ENCODE measurements at places on chromosomes 12 and 14. TPM values are rescaled to one million over a fixed set of nuclear protein-coding genes. Genes with fewer than 3 reads are reported as not detected.

- DNase-seq, result no peak
These were observed 315.8 kb downstream of the RGS6 start for GRCh38 chr14:72247896-72248465.

Gene MLEC
- 224 TPM for total RNA-seq

Gene FGD6
- total RNA-seq, result 18.1 TPM

DNA sequence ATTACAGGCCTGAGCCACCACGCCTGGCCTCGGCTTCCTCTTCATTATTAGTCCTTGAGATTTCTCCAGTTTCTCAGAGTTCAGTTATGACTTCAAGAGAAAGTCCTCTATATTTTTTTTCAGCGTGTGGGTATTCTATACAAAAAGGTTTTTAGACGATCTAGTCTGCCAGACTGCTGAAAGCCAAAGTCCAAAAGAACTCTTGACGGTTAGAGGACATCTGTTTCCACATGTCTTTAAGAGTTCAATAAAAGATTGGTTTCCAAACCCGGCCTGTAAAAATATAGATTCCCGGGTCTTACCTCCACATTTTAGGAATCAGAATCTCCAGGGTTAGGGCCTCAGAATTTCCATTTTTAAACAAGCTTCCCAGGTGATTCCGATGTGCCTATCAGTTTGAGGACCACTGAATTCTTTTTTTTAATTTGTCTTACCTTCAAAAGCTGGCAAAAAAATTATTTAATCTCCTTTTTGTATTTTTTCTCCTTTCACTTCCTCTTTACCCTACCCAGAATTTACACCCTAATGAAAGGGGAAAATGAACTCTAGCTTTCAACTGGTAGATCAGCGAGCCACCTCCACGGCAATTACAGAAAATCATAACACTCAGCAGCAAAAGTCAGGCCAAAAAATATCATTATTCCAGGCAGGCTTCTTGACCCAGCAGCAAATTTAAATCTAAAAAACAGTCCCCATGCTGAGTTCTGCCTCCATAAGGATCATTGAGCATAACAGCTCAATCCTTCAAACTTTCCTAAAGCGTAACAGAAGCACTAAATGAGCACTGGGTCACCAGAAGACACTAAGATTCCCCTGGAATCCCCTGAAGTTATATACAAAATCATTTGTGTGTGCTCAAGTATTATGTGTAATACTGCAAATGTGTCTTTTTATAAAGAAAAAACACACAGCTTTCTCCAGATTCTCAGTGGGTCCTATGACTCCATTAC is 8.7 kb downstream of the NT5DC3 start:
- DNase-seq, result no peak

- DNase-seq, result peak; percentile 57
These were observed at the start of gene FKBP11 for GRCh38 chr12:48925304-48926011. FKBP11 (minus strand) TSS chr12:48925492; CDS start chr12:48925428, 64 bp downstream.

Gene GPR65
- total RNA-seq, result 0.32 TPM

- DNase-seq, result peak; percentile 36
These were observed 163.3 kb downstream of the ETV6 start for GRCh38 chr12:11812586-11813437.

DNA sequence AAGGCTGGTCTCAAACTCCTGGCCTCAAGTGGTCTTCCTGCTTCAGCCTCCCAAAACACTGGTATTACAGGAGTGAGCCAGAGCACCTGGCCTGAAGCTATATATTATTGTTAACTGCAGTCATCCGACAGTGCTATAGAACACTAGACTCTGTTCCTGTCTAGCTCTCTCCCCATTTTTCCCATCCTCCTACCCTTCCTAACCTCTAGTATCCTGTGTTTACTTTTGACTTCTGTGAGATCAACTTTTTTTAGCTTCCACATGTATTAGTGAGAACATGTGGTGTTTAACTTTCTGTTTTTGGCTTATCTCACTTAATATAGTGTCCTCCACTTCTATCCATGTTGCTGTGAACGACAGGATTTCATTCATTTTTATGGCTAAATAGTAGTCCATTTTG is 34.7 kb downstream of the TRAF3 start:
- peak; percentile 67 for DNase-seq

DNA sequence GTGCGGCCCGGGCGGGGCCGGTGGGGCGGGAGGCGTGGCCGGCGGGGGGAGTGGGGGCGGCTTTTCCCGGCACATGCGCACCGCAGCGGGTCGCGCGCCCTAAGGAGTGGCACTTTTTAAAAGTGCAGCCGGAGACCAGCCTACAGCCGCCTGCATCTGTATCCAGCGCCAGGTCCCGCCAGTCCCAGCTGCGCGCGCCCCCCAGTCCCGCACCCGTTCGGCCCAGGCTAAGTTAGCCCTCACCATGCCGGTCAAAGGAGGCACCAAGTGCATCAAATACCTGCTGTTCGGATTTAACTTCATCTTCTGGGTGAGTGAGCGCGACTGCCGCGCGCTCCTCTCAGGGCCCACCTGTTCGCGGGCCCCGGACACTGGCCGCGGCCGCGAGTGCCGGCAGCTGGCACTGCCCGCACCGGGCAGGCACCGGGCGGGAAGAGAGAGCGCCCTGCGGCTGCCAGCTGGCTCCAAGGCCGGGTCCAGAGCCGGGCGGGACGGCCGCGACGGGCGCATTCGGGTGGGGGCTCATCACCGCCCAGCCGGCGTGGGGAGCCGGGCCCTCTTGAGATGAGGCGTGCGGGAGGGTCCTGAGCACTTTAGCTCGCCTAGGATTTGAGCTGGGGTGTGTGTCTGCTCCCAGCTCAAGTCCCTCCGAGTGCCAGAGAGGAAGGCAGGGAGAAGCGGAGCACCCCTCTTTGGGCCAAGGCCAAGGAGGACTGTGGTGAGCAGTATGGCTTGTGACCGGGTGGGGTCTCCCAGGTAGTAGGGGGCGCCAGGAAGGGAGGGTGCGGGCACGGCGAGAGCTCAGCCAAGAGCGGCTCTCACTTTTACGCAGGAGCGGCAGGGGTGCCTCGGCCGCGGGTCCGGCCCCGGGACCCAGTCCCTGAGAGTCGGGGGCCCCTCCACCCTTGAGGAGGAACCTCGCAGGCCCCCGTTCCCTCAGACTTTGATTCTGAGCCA is at the start of gene CD9:
TSS of gene CD9 (plus strand) at position 145 of the 957 bp plus-strand sequence. CDS start at position 245, 100 bp downstream.
- DNase-seq, result peak; percentile 56

DNA sequence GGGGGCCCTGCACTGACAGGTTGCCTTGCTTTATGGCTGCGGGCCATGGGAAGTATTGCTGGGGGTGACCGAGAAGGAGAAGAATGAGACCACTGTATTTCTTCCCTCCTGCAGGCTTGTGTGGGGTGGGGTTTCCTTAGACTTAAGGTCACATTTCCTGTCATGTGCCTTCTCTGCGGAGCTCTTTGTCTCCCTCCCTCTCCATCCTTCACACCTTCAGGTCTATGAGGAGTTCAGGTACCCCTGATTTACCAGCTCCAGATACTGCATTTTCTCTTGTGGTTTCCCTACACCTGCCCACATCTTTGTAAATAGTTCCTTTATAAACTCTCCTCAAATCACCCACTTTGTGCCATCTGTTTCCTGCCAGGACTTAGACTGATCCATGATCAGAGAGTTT is 3.6 kb downstream of the FNTB start:
- DNase-seq, result no peak

Gene CCDC85C
- 7.4 TPM for total RNA-seq

DNA sequence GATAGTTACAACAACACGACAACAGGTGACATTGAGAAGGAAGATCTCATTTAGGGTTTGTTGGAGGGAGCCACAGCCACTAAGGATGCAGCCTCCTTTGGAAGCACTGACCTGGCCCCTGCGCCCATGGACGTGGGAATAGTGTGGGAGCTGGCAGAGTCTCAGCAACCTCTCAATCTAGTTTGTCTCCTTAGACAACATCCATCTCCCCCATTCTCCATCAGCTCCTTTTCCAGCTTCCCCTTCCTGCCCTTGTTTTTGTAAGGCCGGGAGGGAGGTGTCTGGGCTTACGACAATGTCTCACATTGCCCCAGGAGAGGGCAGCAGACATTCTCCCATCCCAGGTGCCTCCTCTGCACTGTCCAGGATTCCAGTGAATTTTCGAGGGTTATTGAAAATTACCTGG is 170.2 kb upstream of the PZP start:
- DNase-seq, result peak; percentile 7

Measured in fibroblast of villous mesenchyme (primary cell).